ENCODE measurements at places on chromosomes 6 and 20.

GRCh38 chr6:126359936-126360537 lies 20.1 kb downstream of the CENPW start:
- DNase-seq = no peak

- DNase-seq = no peak
Measured at GRCh38 chr20:1190847-1191246, 6.1 kb upstream of the TMEM74B start.

GRCh38 chr6:149761438-149761837 lies 11.9 kb downstream of the PCMT1 start:
- no peak for DNase-seq

DNA sequence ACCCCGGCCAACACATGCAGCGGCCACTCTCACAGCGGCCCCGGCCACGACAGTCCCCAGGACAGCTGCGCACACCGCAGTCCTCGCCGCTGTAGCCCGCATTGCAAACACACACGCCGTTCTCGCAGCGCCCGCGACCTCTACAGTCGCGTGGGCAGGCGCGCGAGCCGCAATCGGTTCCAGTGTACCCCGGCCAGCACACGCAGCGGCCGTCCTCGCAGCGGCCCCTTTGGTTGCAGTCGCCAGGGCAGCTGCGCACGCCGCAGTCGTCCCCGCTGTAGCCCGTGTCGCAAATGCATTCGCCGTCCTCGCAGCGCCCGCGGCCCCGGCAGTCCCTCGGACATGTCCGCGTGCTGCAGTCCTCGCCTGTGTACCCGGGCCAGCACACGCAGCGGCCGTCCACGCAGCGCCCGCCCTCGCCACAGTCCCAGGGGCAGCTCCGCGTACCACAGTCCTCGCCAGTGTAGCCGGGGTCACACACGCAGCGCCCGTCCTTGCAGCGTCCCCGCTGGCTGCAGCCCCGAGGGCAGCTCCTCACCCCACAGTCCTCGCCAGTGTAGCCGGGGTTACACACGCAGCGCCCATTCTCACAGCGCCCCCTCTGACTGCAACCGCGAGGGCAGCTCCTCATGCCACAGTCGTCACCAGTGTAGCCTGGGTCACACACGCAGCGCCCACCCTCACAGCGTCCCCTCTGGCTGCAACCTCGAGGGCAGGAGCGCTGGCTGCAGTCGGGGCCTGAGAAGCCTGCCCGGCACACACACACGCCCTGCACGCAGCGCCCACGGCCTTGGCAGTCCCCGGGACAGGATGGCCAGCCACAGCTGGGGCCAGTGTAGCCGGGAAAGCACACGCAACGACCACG lies 12.5 kb downstream of the TNXB start:
- DNase-seq = no peak

- DNase-seq = no peak
Measured at GRCh38 chr6:113356139-113356538, 501.0 kb upstream of the MARCKS start.

- no peak for DNase-seq
Measured at GRCh38 chr6:111850295-111850937, 22.8 kb downstream of the FYN start.

GRCh38 chr20:15248618-15249395 lies 911.4 kb upstream of the FLRT3 start:
- no peak for DNase-seq

- DNase-seq = no peak
Measured at GRCh38 chr6:137944793-137945498, 77.9 kb downstream of the TNFAIP3 start.

GRCh38 chr6:6362056-6362840 lies 41.8 kb upstream of the F13A1 start:
- no peak for DNase-seq

DNA sequence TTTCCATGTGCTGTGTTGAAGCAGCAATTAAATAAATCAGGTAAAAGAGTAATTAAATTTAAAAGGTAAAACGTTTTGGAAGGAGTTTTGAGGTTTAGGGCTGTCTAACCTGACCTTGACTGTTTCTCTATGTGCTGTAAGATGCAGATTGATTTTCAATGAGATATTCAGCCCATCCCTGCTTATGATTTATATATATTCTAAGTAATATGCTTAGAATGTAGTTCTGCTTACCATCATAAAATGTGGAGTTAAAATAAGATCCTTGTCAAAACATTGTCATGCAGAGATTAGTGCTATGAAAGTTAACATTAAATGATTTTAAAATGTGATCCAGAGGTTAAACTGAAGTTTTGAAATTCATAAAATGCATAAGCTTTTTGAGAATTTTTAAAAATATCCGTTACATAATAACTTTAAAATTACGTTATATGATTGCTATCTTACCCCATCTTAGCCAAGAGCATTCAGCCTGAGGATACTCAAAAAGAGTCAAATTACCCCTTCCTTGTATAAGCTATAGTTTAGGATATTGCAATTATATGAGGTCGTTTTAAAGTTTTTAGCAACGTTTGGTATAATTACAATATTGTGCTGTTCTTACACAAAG lies 122.5 kb downstream of the MTHFD1L start:
- DNase-seq = no peak

DNA sequence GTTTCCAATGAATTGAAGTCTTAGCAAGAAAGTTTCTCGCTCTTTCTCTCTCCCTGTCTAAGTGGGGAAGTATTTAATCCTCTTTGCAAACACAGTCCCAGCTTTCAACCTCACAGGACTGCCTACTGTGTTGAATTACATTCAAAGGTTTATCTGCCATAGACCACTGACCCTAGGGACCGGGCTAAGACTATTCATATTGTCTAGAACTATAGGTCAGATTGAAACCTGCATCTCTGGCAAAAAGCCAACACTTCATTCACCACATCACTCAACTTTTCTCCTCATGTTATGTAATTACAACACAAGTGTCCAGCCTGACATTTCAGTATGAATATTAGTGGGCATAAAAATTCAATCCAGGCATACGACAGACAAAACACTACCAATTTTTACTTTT lies 314.7 kb upstream of the RSPO3 start:
- no peak for DNase-seq

GRCh38 chr6:167524261-167525111 lies 199.6 kb downstream of the TTLL2 start:
- no peak for DNase-seq

DNA sequence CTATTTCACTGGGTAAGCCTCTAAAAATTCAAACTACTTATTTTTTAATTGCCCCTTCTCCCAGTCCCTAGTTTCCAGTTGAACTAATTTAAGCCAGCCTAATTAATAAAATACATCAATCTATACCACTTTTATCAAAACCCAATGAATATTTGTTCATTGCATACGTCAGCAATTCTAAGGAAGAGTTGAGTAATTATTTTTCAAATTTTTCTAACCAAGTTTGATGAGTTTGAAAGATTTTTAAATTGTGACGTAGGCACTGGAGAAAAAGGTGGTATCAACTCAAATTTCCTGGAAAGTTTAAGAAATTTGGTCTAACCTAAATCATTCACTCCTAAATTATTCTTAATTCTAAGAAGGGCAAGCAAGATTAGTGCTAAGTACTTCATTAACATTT lies 35.7 kb downstream of the COL21A1 start:
- no peak for DNase-seq

DNA sequence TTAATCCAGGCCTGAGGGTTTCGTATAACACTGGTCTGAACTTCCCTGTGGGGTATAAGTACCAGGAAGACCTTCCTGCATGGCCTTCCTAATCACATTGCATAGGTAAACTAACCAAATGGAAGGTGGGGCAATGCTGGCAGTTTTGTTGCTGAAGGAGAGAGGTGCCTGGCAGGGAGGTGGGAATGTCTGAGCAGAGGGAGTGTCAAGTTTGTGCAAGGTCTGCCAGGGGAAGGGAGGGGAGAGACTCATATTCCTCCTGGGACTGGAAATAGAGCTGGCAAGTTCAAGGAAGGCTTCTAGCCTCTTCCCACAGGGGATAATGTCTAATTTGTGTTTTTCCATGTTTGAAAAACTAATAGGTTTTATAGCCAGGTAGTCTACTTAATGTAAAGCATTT lies 70.6 kb downstream of the HDDC2 start:
- DNase-seq = no peak

DNA sequence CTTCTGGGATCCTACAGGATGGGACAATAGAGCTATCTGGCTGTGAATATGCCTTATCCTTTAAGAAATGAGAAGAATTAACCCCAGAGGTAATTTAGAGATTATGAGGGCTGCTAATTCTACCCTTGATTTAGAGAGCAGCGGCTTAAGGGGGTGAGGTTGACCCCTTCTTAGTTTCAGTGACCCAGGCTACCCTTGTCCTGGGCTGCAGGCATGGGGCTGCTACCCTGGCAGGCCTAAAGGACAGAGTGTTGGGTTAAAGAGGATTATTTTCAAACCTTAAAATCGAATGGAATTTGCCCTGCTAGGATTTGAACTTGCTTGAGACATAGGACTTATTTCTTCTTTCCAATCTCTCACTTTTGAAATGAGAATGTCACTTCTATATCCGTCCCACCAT lies 1343.4 kb downstream of the HACE1 start:
- DNase-seq = no peak

GRCh38 chr6:135801755-135802465 lies 49.6 kb upstream of the PDE7B start:
- DNase-seq = no peak

- no peak for DNase-seq
Measured at GRCh38 chr20:32823737-32824588, 4.2 kb downstream of the MAPRE1 start.

DNA sequence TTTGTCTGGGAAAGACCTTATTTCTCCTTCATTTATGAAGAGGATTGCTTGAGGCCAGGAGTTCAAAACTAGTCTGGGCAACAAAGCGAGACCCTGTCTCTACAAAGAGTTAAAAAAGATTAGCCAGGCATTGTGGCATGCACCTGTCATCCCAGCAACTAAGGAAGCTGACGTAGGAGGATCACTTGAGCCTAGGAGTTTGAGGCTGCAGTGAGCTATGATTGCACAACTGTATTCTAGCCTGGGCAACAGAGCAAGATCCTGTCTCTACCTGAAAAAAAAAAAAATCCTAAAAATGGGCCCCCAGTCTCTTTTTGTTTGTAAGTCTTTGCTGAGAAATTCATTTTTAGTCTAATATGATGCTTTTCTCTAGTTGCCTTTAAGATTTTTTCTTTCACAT lies 29.2 kb upstream of the EIF2S2 start:
- no peak for DNase-seq

DNA sequence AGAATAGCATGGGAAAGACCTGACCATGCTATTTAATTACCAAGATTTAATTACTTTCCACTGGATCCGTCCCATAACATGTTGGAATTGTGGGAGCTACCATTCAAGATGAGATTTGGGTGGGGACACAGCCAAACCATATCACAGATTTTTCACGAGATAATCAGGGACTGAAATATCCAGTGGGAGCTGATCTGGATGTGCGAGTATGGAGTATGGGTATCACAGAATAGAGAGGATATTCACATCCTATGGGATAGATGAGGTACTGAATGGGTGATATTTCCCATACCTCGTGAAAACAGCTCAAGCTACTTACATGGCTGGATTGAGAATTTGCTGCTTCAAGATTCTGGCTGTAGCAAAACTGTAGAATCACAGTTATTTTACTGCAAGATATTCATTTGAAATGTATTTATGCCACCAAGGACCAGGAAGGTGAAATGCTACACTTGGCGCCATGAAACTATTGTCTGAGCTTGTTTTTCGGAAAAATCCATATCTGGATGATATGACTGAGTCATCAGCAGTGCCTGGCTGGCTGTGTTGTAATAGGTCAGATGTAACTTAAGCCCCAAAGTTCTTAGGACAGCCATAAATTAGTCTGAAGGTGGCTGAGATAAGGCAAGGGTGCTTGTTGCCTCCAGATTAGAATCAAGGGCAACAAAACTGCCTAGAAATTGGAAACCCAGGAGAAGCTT lies 29.8 kb downstream of the KCNS1 start:
- no peak for DNase-seq

DNA sequence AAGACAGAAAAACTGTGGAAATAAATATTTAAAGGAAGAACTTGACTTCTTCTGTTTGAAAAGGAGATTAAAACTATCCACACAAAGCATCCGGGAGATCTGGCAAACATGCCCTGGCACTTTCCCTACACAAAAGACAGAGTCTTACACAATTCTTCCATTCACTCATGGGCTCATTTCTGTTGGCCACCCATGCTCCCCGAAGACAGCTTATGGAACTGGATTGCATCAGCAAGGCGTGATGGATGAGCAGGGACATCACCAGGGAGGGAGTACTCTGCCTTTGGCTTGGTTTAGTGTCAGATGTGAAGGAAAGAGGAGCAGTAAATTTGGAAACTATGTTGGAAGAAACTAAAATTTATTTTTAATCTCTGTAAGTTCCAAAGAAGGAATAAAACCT lies 379.3 kb downstream of the CD109 start:
- DNase-seq = no peak

GRCh38 chr6:82786248-82786647 lies 279.4 kb downstream of the UBE3D start:
- DNase-seq = no peak

GRCh38 chr6:29762781-29763214 lies 39.6 kb downstream of the HLA-F start:
- DNase-seq = no peak

DNA sequence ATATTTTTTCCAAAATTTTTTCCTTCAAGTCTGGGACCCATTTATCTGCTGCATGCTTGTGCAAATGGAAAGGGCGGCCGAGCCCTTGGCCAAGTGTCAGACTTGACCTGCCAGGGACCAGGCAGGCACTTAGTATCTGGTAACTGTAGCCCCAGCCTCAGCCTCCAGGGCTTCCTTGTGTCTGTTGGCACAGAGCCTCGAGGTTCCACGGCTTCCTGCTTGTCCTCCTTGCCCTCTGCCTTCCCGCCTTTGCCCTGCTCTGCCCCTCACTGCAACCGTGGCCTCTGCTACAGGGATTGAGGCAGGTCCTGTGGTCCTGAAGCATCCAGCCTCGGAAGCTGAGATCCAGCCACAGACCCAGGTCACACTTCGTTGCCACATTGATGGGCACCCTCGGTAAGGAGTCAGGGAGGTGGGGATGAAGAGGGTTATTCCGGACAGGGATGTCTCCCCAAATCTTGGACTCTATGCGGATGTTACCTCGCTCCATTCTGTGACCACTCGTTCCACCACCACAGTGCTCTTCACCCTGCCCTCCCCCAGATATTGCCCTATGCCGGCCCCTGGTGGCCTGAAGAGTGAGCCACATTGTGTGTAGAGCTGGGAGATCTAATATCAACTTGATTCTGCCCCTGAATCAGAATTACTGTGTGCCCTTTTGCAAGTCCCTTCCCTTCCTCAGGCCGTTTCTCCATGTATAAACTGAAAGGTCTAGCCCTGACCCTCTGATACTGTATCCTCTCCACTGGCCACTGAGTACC lies 41.5 kb upstream of the SRF start:
- no peak for DNase-seq

GRCh38 chr20:17969278-17969883 lies 563 bp downstream of the MGME1 start:
- DNase-seq = peak; percentile 13

Data from activated CD4-positive, alpha-beta T cell treated with anti-CD3 and anti-CD28 coated beads, Interleukin-2, amount 50 U/mL, for 4 hours (primary cell).